ENCODE measurements at places on chromosomes 12 and 14. TPM values are rescaled to one million over a fixed set of nuclear protein-coding genes. Genes with fewer than 3 reads are reported as not detected.

The ACOT6 gene
- polyA plus RNA-seq = not detected

The INSM2 gene
- polyA plus RNA-seq = 0.15 TPM

The CLEC6A gene
- not detected for polyA plus RNA-seq

The GALNT16 gene
- 12.7 TPM for polyA plus RNA-seq

The MYRFL gene
- not detected for polyA plus RNA-seq

The ATP2B1 gene
- 4.3 TPM for polyA plus RNA-seq

The KRT71 gene
- not detected for polyA plus RNA-seq

The KRT79 gene
- not detected for polyA plus RNA-seq

The RPS6KL1 gene
- 4.4 TPM for polyA plus RNA-seq

The SLC39A5 gene
- 0.12 TPM for polyA plus RNA-seq

Measured in SK-N-SH (cell line).